ENCODE measurements at places on chromosomes 1 and 21. TPM values are rescaled to one million over a fixed set of nuclear protein-coding genes. Genes with fewer than 3 reads are reported as not detected.

RGS16 gene
- 35.7 TPM for total RNA-seq

PGLYRP4 gene
- total RNA-seq = not detected

AMIGO1 gene
- total RNA-seq = 13.9 TPM

PPFIA4 gene
- 0.54 TPM for total RNA-seq

ASTN1 gene
- total RNA-seq = 0.24 TPM

OR2AK2 gene
- total RNA-seq = not detected

GJB5 gene
- not detected for total RNA-seq

SPOCD1 gene
- 1.6 TPM for total RNA-seq

DNA sequence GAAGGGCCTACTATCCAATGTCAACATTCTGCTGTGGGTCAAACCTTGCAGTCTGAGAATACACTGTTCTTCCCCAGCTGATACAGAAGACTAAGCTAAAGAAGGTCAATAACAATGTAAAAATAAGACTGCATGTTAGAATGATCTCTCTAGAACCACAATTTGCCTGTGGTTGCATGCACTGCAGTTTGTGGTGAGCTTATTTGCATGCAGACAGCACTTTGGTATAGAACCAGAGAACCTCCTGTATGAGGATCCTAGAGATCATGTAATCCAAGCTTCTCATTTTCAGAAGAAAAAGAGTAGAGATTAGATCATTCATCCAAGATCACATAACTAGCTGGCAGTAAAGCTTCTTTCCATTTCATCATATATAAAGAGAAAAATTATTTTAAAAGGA, 15.8 kb downstream of the SYNJ1 start:
- H3K4me1 ChIP-seq = peaks cover 24% of the 10 kb centered on the region
- no peaks in the 10 kb centered on the region for H3K27me3 ChIP-seq
- DNase-seq = no peak
- no peak overlapping the region for H3K27ac ChIP-seq

DNA sequence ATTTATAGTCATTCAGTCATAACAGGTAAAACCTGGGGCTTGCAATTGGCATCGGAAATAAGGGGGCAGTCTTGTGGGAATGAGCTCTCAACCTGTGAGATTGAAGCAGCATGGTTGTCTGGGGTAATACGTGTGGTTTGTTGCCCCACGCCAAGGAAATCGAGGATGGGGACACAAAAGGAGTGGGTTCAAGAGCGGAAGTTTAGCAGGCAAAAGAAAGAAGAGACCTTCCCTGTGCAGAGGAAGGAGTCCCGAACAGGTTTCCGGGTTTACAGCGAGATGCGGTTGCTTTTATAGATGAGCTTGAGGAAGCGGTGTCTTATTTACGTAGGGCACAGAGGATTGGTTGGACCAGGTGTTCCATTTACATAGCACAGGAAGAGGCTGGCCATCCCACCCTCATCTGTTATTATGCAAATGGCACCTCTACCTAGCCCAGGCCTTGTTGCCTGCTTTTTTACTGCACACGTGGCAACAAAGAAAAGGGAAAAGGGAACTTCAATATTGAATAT, 37.3 kb downstream of the IFNAR1 start:
- H3K27me3 ChIP-seq = no peaks in the 10 kb centered on the region
- no peak overlapping the region for H3K27ac ChIP-seq
- DNase-seq = no peak
- peaks cover 14% of the 10 kb centered on the region for H3K4me1 ChIP-seq

DNA sequence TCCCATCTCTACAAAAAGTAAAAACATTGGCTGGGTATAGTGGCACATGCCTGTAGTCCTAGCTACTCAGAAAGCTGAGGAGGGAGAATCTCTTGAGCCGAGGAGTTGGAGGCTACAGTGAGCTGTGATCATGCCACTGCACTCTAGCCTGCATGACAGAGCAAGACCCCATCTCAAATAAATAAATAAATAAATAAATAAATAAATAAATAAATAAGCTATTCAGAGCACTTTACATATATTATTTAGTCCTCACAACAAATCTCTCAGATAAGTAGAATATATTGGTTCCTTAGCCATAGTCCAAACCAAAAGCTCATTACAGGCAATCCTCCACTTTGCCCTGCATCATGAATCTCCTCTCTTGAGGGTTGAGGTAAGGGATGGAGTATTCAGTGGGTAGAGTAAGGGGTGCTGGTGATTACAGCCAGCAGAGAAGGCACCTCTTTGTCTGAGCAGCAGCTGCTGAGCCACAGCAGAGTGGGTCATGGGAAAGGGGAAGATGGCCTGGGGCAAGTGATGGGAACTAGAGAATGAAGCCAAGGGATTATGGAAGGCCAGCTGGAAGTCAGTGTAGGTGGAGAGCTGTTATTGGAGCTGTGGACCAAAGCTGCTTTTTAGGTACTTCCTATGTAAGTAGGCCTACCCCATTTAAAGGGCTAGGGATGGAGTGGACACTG, 115.5 kb upstream of the ZNF644 start:
- H3K27ac ChIP-seq = no peak overlapping the region
- no peaks in the 10 kb centered on the region for H3K4me1 ChIP-seq
- no peaks in the 10 kb centered on the region for H3K36me3 ChIP-seq
- H3K27me3 ChIP-seq = no peaks in the 10 kb centered on the region
- no peak overlapping the region for H3K4me3 ChIP-seq
- no peak for DNase-seq

DNA sequence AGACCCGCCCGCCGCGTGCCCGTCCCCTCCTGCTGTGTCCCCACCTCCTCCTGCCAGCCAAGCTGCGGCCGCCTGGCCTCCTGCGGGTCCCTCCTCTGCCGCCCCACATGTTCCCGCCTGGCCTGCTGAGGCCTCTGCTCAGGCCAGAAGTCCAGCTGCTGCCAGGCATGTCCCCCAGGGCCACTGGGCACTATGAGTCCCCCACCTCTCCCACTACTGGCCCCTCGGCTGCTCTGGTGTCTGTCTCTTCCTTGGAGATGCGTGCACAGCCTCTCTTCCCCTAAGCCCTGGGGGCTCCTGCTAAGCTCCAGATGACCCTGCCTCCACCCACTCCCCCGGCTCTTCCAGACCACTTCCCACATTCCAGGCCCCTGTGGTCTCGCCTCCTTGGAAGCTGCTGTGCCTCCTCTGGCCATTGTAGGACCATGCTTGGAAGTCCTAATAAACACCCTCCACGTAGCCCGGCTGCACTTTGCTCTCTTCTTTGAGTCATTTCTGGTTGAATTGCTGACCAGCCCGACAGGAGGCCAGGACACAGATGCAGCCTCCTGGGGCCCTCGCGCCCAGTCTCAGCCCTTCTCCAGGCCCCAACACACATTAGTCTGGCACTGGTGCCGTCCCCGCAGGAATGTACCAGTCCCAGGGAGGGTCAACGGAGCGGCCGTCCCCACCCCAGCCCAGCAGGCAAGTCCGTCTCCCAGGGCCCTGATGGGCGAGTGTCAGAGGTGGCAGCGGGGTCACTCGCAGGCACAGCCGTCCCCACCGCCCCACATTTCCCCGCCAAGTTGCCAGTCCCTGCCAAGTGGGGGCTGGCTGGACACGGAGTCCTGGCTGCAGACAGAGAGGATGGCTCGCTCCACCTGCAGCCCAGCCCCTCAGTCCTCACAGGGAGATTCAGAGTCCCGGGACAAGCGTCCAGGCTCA, 1.1 kb downstream of the KRTAP10-12 start:
- no peaks in the 10 kb centered on the region for H3K27me3 ChIP-seq
- H3K4me1 ChIP-seq = no peaks in the 10 kb centered on the region
- no peak overlapping the region for H3K4me3 ChIP-seq
- no peak overlapping the region for H3K27ac ChIP-seq

DNA sequence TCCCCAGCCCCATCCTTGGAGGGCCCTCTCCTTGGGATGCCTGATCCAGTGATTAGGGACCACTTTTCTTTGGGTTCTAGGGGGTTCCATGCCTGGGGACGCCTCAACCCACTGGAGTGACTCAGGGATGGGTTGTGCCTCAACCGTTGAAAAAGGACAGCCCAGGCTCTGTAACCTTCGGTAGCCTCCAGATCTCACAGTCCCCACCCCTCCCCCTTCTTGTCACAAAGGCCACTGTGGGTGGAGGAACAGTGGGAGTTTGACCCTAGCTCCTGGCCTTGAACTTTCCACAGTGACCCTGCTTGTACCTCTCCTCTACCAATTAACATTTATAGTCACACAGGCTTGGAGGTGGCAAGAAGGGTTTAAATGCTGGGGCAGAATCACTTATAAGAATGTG, 2.6 kb upstream of the RORC start:
- H3K36me3 ChIP-seq = no peaks in the 10 kb centered on the region
- H3K27me3 ChIP-seq = no peaks in the 10 kb centered on the region
- no peak overlapping the region for H3K4me3 ChIP-seq
- no peak for DNase-seq

DNA sequence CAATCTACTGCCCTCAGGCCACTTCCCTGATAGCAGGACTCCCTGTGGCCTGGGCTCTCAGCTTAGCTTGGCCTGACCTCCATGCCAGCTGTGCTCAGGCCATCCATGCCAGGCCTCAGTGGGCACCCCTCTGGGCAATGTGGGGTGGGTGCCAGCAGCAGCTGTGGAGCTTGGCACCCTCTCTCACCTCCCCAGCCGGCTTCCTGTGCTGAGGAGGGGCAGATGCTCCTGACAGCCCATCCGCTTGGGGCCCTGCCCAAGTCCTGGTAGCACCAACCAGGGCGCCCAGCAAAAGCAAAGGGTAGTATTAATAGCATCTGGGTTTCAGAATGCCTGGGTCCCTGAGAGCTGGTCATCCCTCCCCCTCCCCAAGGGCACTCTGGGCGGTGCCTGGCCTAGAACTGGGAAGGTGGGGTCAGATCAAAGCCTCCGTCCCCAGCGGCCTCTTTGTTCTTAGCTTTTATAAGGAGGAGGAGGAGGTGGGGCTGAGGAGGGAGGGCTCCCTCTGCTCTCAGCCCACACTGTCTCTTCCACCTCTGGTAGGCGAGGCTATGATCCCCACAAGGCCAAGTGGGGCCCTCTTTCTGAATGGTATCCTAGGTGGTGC, 6.1 kb downstream of the EFNA4 start:
- DNase-seq = no peak
- H3K27ac ChIP-seq = no peak overlapping the region
- no peaks in the 10 kb centered on the region for H3K36me3 ChIP-seq

DNA sequence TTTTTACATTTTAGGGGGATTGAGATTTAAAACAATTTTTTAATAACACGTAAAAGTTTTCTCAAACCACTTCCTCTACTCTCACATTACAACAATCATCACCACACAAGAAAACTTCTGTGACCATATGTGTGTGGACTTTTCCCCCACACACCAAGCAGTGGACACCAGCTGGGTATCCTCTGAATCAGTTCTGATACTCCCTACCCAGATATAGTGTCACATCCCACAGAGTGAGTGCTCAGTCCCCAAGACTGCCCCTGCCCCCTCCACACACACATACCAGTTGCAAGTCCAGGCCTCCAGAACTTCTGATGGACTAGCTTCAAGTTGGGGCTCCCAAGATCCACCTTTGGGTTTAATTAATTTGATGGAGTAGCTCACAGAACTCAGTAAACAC, 53.3 kb upstream of the QSOX1 start:
- no peak overlapping the region for H3K4me3 ChIP-seq
- DNase-seq = no peak
- peaks cover 12% of the 10 kb centered on the region for H3K36me3 ChIP-seq

GRCh38 chr21:34989337-34990151, 59.6 kb downstream of the RUNX1 start:
- H3K4me3 ChIP-seq = no peak overlapping the region
- H3K27ac ChIP-seq = no peak overlapping the region
- no peaks in the 10 kb centered on the region for H3K4me1 ChIP-seq
- no peaks in the 10 kb centered on the region for H3K36me3 ChIP-seq
- H3K27me3 ChIP-seq = no peaks in the 10 kb centered on the region
- DNase-seq = no peak

GRCh38 chr1:117044217-117044616, 15.9 kb upstream of the TTF2 start:
- no peaks in the 10 kb centered on the region for H3K36me3 ChIP-seq
- no peak overlapping the region for H3K4me3 ChIP-seq
- peaks cover 8% of the 10 kb centered on the region for H3K4me1 ChIP-seq
- DNase-seq = no peak
- no peak overlapping the region for H3K27ac ChIP-seq
- no peaks in the 10 kb centered on the region for H3K27me3 ChIP-seq

GRCh38 chr21:33552093-33552998, 9.5 kb downstream of the SON start:
- H3K27me3 ChIP-seq = no peaks in the 10 kb centered on the region
- peaks cover 64% of the 10 kb centered on the region for H3K36me3 ChIP-seq
- H3K4me3 ChIP-seq = no peak overlapping the region
- DNase-seq = no peak
- peaks cover 14% of the 10 kb centered on the region for H3K4me1 ChIP-seq
- H3K27ac ChIP-seq = no peak overlapping the region

DNA sequence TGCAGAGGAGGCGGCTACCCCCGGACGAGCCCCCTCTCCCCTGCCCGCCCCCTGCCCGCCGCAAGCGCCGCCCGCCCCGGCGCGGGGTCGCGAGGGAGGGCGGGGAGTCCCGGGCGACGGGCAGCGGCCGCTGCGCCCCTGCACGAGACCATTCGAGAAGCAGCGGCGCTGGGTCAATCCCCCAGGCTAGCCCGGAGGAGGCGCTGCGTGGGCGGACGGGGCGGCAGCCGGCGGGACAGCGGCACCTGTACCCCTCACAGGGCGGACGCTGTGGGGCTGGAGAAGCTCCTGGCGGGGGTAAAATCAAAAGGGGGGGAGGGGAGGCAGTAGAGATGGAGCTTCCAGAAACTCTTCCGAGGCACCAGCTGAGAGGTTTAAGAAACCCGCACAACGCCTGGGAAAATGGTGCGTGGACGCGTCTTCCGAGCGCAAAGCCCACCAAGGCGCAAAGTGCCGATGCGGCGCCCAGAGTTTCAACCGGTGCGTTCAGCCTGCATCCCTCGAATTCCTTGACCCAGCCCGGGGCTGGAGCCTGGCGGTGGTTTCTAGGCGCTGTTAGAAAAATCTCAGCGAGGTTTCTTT, at the start of gene PLPPR5:
TSS of gene PLPPR5 (minus strand) at position 1 of the 582 bp plus-strand sequence. CDS start 190 bp downstream, outside the sequence.
- DNase-seq = no peak
- peaks cover 8% of the 10 kb centered on the region for H3K27me3 ChIP-seq
- peaks cover 16% of the 10 kb centered on the region for H3K4me1 ChIP-seq
- H3K27ac ChIP-seq = no peak within 1 kb of the TSS
- H3K4me3 ChIP-seq = peak within 1 kb of the TSS; percentile 24

DNA sequence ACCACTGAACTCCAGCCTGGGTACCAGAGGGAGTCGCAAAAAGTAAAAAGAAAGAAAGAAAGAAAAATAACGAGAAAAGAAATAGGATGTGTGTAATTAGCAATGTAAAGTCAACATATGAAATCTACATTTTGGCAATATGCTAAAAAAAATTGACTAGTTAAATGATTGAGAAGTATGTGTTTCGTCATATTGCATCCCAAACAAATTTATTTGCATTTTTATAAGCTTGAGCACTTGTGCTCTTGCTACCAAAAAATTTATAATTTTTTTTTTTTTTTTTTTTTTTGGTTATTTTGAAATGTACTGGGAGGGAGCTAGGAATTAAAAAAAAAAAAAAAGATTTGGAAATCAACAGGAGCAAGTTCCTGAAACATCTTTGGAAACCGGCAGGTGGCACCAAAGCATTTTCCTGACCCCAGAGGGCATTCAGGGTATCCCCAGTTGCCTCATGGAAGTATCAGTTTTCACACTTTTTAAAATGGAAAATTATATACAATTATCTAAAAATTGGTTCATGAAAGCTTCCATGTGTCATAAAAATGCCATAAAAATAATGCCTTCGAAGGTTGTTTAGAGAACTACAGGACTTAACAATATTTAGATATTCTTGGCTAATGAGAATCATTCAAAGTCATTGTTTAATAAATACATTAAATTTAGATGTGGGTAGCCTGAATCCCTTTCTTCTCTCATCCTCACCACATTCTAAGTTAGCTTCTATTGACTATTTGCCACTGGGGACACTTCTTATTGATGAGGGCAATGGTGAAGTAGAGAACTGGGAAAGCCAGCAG, 4.8 kb upstream of the HEATR1 start:
- no peak overlapping the region for H3K4me3 ChIP-seq
- H3K36me3 ChIP-seq = no peaks in the 10 kb centered on the region
- no peak overlapping the region for H3K27ac ChIP-seq
- no peaks in the 10 kb centered on the region for H3K27me3 ChIP-seq

All from thyroid gland (tissue), 4 donors.